ENCODE measurements at places on chromosomes 11 and 22.

GRCh38 chr22:26169315-26170111, at the start of gene SEZ6L:
TSS of gene SEZ6L (plus strand) at chr22:26169462. CDS start at chr22:26169670, 208 bp downstream.
- DNase-seq, result peak; percentile 10

GRCh38 chr11:115767047-115767802, 263.0 kb upstream of the CADM1 start:
- no peak for DNase-seq

GRCh38 chr22:33544707-33545106, 375.6 kb downstream of the LARGE1 start:
- no peak for DNase-seq

- no peak for DNase-seq
These were observed 7.0 kb upstream of the MALAT1 start for GRCh38 chr11:65491614-65492386.

DNA sequence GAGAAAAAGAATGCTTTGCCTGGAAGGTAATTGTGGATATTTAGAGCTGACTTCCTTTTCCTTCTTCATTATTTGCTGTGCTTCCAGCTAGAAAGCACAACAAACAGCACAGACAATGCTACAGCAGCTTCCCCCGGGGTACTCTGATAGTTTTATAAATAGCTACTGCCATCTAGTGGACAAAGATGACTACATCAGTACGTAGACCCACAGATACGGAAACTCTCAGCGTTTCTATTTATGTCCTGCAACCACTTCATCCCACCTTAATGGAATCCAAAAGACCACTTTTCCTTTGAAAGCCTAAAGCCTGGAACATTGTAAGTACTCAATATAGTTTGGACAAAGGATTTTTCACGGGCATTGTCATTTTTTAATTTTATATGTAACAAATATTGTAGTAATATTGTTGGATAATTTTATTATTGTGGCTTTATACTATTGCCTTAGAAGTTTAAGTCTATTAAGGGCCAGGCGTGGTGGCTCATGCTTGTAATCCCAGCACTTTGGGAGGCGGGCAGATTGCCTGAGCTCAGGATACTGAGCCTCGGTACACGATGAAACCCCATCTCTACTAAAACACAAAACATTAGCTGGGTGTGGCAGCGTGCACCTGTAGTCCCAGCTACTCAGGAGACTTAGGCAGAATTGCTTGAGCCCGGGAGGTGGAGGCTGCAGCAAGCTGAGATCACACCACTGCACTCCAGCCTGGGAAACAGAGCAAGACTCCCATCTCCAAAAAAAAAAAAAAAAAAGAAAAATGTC, 7.5 kb downstream of the HSPA8 start:
- DNase-seq, result peak; percentile 51

GRCh38 chr11:19101796-19102520, 15.0 kb upstream of the ZDHHC13 start:
- no peak for DNase-seq

DNA sequence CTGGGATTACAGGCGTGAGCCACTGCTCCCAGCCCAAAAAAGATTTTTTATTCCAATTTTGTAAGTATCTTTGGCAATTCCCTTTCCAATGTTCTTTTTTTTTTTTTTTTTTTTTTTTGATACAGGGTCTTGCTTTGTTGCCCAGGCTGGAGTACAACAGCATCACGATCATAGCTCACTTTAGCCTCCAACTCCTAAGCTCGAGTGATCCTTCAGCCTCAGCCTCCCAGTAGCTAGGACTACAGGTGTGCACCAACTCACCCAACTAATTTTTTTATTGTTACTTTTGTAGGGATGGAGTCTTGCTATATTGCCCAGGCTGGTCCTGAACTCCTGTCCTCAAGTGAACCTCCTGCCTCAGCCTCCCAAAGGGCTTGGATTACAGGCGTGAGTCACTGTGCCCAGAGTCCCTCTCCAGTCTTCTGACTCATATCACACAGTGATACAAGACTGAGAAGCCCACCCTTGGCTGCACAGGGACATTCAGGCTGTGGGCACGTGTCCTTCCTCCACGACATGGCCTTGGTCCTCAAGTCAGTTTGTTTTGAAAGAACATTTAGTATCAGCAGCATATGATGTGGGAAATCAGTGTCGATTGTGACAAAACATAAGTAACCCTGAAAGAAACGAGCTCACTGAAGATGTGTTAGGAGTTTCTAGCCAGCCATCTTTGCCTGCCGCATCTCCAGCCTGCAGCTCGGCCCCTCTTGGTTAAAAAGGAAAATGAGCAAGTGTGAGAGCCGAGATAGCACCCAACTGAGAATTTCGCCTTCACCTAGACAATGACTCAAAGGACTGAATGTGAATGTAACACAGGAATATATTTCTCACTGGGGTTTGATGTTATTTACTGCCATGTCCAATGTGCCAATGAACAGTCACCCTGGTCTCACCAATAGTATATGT, 175.5 kb downstream of the MN1 start:
- no peak for DNase-seq

GRCh38 chr22:41612603-41613306, 8.1 kb downstream of the DESI1 start:
- no peak for DNase-seq

GRCh38 chr11:9859554-9860305, 195.9 kb downstream of the SWAP70 start:
- DNase-seq, result peak; percentile 25

DNA sequence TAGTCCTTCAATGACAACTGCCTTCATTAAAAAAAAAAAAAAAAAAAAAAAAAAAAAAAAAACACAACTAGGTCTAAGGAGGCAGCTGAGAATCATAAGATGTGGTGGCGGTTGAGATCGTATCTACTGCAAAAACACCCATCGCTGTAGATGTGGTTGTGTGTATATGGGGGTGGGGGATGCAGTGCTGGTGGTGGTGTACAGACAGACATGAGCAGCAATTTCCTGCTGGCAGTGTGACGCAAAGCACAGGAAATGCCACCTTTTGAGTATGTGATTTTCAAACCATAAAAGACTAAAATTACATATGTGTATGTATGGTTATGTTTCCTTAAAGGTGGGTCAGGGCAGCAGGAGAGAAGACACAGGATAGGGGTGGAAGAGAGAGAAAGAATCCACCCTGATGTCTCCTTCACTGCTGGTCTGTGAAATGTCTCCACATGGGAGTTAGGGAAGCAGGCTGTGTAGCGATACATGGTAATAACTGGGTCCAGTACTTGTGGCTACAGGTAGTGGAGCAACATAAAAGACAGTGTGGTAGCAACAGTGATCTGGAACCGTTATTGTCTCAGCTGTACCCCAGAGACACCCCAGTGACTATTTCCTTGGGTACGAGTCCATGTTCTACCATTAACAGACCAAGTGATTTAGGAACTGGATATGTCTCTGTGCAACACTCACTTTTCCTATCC, 57.9 kb downstream of the SYTL2 start:
- DNase-seq, result peak; percentile 89

- DNase-seq, result no peak
These were observed 583 bp downstream of the FGF4 start for GRCh38 chr11:69774354-69775162.

- no peak for DNase-seq
These were observed 1.5 kb upstream of the CD151 start for GRCh38 chr11:831118-831864.

DNA sequence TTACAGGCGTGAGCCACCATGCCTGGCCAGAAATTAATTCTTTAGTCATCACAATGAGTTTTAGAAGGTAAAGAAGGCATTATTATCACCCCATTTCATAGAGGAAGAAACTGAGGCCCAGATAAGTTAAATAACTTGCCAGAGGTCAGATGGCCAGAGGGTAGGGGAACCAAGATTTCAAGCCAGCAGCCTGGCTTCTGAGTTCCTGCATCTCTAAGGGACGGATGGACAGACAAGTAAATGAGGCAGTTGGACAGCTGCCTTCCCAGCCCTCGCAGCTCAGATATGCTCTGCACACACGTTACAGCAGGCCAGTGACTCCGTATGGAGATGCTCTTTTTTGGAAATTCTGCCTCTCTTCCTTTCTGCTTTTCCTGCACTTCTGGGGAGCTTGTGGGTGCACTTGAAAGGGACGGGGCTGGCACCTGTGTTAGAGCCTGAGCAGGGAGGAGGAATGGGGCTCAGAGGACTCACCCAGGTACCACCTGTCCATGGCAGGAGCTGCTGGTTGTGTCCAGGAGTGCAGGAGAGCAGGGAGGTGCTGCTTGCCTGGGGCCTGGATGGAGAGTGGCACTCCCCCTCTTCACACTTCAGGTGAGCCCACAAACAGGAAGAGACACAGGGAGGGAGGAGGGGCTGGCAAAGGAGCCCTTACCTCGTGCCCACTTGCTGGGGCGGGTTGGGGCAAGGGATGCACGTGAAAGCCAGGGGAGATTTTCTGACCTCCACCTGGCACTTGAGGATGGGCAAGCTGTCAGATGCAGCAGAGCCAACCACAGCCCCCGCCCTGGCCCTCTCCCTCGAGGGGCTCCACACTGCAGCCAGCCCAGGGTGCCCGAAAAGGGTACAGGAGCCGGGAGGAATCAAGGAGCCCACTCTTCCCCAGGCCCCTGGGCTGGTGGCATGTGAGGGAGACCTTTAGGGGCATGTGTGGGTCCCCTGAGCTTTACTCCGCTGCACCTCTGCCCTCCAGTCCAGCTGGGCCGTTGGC, 3.3 kb upstream of the FXYD2 start:
- no peak for DNase-seq

GRCh38 chr11:69917529-69917928, 98.3 kb upstream of the FGF3 start:
- no peak for DNase-seq

- no peak for DNase-seq
These were observed 12.6 kb upstream of the UCP2 start for GRCh38 chr11:73995247-73995646.
